ENCODE measurements at places on chromosomes 13 and 19.
A peak's percentile ranks its signal among the peaks of the same experiment; 100 is the strongest.

GRCh38 chr19:11141937-11142527 lies 13.6 kb downstream of the SPC24 start:
- DNase-seq, result no peak

DNA sequence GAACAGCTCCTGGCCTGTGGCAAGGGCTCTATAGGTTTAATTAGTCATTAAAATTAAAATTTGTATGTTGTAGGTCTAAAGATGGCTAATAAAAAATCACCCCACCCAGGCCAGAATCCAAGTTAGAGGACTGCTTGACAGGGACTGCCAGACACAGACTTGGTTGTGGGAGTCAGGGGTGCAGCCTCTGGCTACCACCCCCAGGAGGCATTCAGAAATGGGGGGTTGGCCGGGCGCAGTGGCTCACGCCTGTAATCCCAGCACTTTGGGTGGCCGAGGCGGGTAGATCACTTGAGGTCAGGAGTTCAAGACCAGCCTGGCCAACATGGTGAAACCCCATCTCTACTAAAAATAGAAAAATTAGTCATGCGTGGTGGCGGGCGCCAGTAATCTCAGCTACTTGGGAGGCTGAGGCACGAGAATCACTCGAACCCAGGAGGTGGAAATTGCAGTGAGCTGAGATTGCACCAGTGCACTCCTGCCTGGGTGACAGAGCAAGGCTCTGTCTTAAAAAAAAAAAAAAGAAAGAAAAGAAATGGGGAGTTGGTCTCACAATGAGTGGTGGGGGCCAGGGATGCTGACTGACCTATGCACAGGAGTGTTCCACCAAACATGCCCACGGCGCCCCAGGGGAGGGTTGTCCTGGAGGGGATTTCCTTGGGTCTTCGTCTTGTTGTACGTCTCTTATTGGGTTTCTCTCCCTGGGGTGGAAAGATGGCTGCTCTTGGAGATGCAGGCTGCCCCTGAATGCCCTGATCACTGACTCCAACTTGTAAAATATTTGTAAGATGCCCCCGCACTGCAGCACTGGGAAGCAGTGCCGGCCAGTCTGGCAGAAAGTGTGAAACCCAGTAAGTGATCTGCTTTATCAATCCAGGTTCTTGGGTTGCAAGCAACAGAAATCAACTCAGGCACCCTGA lies 68.8 kb downstream of the SIPA1L3 start:
- no peak for DNase-seq

DNA sequence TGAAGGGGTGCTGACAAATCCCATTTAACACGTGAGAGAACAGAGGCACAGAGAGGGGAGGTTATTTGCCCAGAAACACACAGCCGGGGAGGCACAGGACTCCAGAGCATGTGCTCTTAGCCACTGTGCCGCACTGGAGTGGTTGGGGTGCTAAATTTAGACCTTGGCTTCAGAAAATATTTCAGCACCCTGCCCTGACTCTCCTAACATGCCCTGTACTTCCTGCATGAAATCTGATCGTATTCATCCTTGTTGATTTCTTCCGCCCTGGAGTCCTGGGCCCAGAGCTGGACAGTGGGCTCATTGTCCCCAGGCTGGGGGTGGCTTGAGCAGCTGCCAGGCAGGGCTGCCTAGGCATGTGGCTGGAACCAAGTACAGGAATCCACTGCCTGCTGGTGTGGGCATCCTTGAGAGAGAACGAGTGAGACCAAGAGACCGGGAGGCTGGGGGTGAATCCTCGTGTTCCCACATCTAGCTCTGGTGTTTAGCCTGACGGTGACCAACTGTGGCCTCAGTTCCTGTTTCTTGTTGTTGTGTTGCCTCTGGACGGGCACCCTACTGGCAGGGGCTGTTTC lies 5.3 kb downstream of the SLC27A1 start:
- no peak for DNase-seq

GRCh38 chr13:106619688-106620555 lies 52.0 kb upstream of the ARGLU1 start:
- DNase-seq, result peak; percentile 50

- peak; percentile 19 for DNase-seq
Measured at GRCh38 chr13:95660981-95661581, 15.9 kb upstream of the DNAJC3 start.

DNA sequence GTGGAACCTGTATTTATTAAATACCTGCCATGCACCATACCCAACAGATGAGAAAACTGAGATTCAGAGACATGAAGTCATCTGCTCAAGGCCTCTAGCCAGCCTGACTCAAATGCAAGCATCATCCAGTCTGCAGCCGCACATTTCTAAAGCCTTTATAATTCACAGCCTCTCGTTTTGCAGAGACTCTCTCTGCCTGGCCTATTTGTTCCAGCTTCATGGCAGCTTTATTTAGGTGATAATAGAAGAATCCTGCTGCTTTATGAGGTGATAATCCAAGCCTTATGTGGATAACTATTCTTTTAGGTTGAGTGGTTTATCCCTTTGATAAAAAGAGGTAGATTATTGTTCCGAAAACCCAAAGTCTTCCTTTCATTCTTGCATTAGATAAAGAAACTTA lies 58.4 kb downstream of the OXGR1 start:
- DNase-seq, result no peak

GRCh38 chr19:38543807-38544568 lies 73.8 kb downstream of the MAP4K1 start:
- peak; percentile 65 for DNase-seq

DNA sequence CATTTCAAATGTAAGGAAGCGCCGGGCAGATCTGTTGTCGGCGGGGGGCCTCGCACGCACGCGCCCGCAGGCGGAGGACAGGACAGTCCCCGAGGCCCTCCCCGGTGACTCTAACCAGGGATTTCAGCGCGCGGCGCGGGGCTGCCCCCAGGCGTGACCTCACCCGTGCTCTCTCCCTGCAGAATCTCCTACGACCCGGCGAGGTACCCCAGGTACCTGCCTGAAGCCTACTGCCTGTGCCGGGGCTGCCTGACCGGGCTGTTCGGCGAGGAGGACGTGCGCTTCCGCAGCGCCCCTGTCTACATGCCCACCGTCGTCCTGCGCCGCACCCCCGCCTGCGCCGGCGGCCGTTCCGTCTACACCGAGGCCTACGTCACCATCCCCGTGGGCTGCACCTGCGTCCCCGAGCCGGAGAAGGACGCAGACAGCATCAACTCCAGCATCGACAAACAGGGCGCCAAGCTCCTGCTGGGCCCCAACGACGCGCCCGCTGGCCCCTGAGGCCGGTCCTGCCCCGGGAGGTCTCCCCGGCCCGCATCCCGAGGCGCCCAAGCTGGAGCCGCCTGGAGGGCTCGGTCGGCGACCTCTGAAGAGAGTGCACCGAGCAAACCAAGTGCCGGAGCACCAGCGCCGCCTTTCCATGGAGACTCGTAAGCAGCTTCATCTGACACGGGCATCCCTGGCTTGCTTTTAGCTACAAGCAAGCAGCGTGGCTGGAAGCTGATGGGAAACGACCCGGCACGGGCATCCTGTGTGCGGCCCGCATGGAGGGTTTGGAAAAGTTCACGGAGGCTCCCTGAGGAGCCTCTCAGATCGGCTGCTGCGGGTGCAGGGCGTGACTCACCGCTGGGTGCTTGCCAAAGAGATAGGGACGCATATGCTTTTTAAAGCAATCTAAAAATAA lies 18.2 kb downstream of the IL17D start:
- DNase-seq, result no peak

GRCh38 chr13:33636243-33636642 lies 181.7 kb upstream of the RFC3 start:
- no peak for DNase-seq

Data from stimulated activated naive CD4-positive, alpha-beta T cell (primary cell).